ENCODE measurements at places on chromosomes 7 and 10.

DNA sequence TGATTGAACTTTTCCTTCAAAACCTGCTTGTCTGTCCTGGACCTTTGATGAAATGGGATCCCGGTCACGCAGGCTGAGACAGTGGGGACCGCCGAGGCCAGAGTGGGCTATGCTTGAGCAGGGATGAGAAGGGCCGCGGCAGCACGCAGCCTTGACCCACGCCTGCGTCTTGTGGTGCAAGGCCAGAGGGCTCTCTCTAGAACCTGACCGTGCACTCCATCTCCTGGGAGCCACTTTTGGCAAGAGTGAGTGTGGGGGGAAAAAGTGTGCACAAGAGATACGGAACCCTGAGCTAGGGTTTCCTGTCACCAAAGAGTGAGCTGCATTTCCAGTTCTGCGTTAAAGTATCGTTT is 42.4 kb downstream of the WIPI2 start:
- no peak for DNase-seq

DNA sequence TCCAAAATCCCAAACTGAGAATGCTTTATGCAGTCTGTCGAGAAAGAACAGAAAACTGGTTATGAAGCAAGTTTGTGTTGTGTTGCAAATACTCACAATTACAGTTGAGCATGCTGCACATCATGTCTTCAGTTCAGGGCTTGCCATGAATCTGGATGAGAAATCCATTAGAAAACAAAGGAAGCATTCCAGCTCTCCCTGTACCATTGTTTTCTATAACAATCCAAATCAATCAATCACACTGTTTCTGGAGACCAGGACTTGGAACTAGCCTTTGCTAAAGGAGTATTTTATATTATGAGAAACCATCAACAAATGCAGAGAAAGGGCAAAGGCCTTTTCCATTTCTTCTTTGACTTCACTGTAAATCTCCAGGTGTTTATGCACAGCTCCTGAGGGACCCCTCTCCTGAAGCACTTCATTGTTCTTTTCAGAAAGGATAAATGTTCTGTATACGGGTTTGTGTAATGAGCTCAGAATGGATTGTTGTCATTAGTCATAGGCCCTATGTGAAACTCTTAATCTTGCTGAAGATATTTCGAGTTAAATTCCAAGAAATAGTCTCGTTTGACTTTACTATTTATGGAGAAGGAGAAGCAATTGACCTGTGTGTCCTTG is 364.7 kb upstream of the POM121L12 start:
- no peak for DNase-seq

- no peak for DNase-seq
Observed at GRCh38 chr7:111145472-111145871, 54.5 kb downstream of the LRRN3 start.

DNA sequence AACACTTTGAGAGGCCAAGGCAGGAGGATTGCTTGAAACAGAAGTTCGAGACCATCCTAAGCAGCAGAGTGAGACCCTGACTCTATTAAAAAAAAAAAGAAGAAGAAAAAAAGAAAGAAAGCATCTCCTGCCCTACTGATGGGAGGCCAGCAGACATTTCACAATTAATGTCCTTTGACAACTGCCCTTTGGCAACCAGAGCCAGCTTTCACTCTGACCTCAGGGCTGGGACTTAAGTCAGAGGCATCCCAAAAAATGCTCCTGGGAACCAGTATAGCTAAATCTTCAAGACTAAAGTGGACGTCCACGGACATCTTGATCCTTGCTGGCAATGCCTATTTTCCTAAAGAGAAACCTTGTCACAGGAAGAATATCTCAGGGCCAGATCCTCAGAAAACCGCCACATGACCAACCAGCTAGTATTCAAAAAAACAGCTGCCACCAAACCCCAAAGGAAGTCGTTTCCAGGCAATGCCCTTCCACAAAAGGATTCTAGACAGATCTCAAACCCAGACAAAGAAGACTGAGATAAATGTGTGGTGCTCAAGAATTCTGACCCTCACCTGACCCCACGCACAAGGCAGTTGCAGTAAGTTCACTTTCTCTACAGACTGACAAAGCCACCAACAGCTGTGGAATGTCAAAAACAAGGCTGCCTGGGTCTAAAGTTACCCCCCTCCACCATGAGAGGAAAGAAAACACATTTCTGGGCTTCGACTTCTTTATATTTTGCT is 18.4 kb downstream of the GFRA1 start:
- no peak for DNase-seq

DNA sequence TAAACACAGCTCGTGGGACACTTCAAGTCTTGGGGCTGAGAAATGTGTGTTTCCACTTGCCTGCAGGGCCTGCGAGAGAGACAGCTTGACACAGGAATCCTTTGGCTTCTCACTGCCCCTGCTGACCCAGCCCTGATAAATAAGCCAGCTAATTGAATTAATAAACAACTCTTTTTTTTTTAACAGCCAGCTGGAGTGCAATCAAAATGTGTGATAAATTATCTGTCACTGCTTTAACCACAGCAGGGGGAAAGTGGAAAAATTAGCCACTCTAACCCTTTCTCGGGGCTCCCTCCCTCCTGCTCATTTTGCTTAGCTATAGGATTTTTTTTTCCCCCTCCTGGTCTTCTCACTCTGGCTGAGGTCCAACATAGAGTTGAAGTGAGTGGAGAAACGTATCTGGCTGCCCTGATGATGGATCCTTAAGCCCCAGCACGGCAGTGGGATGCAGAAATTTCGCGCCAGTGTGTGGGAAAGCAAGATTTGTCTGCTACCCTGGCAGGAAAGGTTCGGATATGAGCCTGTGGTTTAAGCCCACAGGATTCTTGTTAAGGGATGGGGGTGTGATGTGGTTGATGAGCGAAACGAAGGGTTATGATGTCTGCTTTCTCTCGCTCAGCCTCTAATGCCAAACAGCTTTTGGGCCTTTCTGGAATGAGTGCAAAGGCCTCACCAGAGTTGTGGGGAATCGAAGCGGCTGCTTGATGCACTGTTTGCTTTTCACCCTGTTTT is 173.8 kb downstream of the TRIL start:
- DNase-seq, result no peak

DNA sequence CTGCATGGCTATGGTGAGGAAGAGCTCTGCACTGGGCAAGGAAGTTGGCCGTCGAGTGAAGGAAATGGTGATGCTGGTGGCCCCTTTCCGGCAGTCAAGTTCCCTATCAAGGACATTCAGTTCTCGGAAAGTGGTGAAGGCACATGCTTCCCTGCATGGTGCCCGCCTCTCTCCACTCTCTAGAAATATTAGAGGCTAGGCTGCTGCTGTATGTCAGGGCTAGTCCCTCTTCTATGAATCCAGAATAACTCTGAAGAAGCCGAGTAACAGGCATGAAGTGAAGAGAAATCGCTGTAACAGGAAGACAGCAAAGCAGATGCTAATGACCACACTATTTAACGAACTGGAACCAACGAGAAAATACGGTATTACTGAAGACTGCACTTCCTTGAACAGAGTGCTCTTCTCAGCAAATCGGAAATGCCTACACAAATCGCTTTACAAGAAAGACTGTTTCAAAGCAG is 5.4 kb downstream of the IDI1 start:
- DNase-seq, result no peak

DNA sequence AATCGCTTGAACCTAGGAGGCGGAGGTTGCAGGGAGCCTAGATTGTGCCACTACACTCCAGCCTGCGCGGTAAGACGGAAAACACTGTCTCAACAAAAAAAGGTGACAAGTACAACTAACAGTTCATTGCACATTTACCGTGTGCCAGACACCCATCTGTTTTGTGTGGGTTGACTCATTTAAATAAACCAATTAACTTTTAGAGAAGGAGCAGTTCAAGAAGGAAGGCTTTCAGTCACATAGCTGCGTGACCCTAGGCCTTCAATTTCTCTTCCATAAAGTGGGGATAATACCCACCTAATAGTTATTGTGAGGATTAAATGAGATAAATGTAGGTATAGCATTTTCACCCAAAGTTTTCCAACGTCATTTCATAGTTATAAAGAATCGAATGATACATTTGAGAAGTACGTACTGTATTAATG is 52.3 kb upstream of the KDM7A start:
- no peak for DNase-seq

GRCh38 chr7:44114586-44115310 is 8.6 kb downstream of the POLD2 start:
- DNase-seq, result peak; percentile 58

GRCh38 chr10:17454161-17455014 is at the start of gene ST8SIA6:
Gene ST8SIA6 (minus strand): TSS chr10:17454595. CDS start chr10:17454255, 340 bp downstream.
- DNase-seq, result no peak

GRCh38 chr7:86978808-86979506 is 80.5 kb downstream of the ELAPOR2 start:
- no peak for DNase-seq

GRCh38 chr7:474605-475424 is 44.8 kb downstream of the PDGFA start:
- DNase-seq, result no peak

- DNase-seq, result no peak
Observed at GRCh38 chr10:28094121-28094520, 95.2 kb upstream of the ODAD2 start.

GRCh38 chr10:107616031-107616430 is 451.5 kb upstream of the SORCS1 start:
- no peak for DNase-seq

GRCh38 chr10:74681917-74682627 is 144.3 kb upstream of the KAT6B start:
- DNase-seq, result no peak

- DNase-seq, result no peak
Observed at GRCh38 chr7:113446391-113446790, 328.0 kb upstream of the SMIM30 start.

GRCh38 chr7:92682330-92682729 is 92.1 kb upstream of the FAM133B start:
- DNase-seq, result no peak

DNA sequence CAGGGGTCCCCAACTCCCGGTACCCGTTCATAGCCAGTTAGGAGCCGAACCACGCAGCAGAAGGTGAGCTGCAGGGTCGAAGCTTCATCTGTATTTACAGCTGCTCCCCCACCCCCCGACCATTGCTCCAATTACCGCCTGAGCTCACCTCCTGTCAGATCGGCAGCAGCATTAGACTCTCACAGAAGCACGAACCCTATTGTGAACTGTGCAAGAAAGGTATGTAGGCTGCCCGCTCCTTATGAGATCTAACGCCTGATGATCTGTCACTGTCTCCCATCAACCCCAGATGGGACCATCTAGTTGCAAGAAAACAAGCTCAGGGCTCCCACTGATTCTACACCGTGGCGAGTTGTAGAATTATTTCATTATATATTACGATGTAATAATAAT is 14.6 kb upstream of the AZGP1 start:
- no peak for DNase-seq

DNA sequence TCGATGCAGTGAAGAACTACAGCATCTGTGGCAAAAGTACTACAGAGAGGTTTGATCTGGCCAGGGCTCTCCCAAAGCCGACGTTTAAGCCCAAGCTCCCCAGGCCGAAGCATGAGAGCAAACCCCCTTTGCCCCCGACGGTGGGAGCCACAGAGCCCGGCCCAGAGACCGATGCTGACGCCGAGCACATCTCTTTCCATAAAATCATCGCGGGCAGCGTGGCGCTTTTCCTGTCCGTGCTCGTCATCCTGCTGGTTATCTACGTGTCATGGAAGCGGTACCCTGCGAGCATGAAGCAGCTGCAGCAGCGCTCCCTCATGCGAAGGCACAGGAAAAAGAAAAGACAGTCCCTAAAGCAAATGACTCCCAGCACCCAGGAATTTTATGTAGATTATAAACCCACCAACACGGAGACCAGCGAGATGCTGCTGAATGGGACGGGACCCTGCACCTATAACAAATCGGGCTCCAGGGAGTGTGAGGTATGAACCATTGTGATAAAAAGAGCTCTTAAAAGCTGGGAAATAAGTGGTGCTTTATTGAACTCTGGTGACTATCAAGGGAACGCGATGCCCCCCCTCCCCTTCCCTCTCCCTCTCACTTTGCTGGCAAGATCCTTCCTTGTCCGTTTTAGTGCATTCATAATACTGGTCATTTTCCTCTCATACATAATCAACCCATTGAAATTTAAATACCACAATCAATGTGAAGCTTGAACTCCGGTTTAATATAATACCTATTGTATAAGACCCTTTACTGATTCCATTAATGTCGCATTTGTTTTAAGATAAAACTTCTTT is 2.3 kb downstream of the LRRTM3 start:
- no peak for DNase-seq

GRCh38 chr7:42315103-42315502 is 78.1 kb upstream of the GLI3 start:
- DNase-seq, result no peak

DNA sequence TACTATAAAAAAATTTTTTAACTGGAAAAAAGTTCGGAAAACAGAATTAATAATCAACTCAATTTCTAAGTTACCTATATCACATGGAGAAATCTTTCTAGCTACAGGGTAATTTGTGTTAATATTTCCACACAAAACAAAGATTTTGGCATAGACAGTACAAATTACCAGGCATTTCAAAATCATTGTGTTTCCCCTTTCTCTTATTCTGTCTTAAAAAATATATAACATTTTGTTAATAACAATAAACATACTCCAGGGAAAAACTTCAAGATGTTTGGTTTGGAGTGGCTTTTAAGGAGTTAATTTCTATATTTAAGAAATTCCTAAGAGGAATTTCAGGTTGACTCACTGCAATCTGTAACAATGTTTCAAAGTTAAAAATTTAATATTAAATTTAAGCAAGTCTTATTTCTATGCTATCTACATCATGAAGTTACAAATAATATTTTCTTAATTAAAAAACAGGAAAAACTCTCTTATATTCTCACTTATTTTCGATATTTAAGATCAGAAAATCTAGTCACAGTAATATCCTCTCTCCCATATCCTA is 132.6 kb downstream of the NRBF2 start:
- no peak for DNase-seq

GRCh38 chr10:22022257-22023032 is 18.9 kb upstream of the DNAJC1 start:
- DNase-seq, result no peak

DNA sequence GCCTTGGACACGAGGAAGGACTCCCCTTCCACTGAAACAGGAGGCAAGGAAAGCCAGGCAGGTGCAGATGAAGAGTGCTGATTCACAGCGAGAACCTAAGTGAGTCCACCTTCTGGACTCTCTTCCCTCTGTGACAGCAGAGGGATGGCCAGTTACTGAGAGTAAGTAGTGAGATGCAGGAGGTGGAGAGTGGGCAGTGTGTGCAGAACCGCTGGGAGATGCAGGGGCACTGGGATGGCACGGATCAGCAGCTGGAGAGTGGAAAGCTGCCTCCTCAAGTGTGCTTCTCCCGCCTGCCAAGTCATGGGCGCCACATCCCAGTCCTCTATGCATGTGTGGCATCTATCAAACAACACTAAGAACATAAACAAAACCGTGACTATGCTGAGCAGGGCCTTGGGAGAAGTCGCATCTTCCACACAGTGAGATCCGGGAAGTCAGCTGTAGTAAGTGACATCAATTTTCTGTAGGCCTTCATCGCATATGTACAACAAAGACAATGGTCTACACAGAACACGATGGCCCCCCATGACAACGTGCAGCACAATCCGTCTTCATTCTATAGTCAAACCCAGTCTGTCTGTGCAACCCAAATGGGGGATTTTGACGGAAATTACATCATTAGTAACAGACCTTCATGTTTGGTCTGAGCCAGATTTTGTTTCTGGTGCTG is 217.4 kb upstream of the KLF14 start:
- DNase-seq, result no peak

All from C1 segment of cervical spinal cord (tissue), 14 donors.